BJ (cell line): ENCODE measurements at places on chromosomes 1 and 21.

DNA sequence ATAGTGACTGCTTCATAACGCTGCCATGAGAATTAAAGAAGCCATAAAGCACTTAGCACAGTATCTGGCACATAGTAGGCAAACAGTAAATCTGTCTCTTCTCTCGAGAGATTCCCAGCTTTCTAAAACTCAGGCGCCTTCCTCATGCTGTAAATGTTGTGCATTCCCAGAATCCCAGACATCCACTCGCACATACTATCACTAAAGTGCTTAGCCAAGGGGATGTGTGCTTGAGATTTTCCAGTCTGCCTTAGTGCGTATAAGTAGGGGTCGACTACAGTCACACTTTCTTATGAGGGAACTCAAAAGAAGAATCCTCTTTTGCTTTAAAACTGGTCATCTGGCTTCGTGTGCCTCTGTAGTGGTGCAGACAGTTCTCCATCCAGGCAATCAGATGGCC is 98.6 kb upstream of the SPATA6 start:
- DNase-seq: no peak

- no peak for DNase-seq
These were observed 105.5 kb downstream of the LRIG2 start for GRCh38 chr1:113178522-113178921.

GRCh38 chr1:192967901-192968300 is 91.3 kb downstream of the UCHL5 start:
- no peak for DNase-seq

GRCh38 chr1:165383067-165383466 is 26.6 kb upstream of the LMX1A start:
- peak; percentile 56 for DNase-seq

GRCh38 chr1:61326713-61327112 is 244.4 kb downstream of the NFIA start:
- no peak for DNase-seq

DNA sequence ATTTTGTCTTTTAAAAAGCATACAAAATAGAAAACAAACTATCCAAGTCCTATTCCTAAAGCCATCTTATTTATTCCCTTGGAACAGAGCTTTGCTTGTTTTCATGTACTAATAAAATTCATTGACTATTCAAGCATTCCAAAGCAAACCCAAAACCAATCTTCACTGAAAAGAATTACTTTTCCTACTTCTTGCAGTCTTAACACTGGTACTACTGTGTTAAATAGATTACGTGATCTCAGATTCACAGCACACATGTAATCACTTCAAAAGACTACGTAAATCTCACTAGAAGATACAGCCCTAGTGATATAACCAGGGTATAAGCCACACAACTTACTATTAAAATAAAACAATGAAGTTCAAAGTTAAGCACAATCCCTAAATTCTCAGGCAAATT is 39.0 kb downstream of the ZZZ3 start:
- no peak for DNase-seq

DNA sequence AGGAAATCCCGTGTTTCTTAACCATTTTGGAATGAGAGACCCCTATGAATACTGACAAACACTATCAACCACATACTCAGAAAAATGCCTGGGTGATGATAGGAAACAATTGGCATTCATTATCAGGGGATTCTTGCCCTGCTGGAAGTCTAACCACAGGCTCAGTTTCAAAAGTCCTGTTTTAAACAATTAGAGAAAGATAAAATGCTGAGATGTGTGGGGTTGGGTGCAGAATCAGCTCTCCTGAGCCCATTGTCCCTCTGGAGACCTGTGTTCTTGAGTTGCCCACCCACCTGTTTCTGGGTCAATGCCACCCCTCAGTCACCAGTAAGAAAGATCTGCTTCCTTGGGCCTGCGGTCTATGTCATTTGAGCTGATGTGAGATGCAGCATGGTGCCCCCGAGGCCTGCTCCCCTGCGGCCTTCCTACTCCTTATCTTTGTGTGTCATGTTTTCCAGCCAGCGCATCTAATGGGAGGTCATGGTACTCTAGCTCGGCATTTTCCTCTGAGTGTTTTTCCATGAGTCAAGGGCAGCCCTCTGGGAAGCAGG is 130.3 kb upstream of the PLXNA2 start:
- DNase-seq: no peak

DNA sequence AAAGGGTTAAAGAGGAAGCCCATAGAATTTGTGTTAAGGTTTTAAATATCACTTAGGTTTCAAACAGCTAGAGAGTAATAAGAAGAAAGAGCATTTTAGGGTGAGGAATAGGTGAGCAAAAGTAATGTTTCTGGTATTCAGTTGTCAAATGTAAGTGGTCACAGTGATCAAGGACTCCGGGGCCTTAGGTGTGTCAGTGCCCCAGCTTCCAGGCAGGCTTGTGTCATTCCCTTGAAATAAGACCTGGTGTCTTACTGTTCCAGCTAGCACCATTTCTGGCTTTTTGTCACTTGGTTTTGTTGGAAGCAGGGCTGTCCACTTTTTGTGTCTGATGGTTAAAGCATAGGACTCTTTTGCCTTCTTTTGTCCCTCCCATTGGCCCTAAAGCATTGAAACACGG is 69.6 kb downstream of the DYRK1A start:
- no peak for DNase-seq

GRCh38 chr1:161085165-161085564 is 4.2 kb downstream of the NECTIN4 start:
- no peak for DNase-seq

DNA sequence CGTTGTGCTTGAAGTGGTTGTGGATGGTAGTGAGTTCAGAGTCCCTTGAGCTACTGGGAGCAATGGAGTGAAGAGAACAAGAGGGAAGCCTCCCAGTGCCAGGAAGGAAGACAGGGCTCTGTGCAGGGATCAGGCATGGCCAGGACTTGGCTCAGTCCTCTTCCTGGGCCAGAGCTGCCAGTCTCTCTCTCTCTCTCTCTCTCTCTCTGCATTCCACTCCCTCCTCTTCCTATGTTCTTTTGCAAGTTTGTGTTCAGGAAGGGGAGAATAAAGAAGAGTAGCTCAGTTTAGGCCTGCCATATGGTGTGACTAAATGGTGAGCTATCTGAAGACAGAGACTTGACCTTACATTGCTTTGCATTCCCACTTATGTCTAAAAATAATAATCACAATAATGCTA is 20.5 kb upstream of the RPTN start:
- DNase-seq: no peak

DNA sequence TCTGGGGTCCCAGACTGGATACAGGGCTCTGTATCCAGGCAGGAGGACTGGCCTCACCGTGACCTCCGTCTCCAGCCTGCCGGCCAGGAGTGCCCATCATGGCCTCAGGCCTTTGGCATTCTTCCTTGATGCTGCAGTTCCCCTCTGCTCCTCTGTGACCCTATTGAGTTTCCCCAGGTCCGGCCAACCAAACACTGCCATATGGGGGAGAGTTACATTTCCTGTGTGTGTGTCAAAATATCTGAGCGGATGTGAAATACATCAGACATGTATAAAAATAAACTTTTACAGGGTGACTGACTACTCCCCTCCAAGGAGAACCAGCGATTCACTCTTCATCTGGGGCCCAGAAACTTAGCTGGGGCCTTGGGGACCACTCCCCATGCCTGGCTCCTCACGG is 10.2 kb upstream of the UBL4B start:
- no peak for DNase-seq
